ENCODE measurements at places on chromosomes 7 and 10.

- DNase-seq: no peak
These were observed 27.9 kb upstream of the LOXL4 start for GRCh38 chr10:98295907-98296306.

DNA sequence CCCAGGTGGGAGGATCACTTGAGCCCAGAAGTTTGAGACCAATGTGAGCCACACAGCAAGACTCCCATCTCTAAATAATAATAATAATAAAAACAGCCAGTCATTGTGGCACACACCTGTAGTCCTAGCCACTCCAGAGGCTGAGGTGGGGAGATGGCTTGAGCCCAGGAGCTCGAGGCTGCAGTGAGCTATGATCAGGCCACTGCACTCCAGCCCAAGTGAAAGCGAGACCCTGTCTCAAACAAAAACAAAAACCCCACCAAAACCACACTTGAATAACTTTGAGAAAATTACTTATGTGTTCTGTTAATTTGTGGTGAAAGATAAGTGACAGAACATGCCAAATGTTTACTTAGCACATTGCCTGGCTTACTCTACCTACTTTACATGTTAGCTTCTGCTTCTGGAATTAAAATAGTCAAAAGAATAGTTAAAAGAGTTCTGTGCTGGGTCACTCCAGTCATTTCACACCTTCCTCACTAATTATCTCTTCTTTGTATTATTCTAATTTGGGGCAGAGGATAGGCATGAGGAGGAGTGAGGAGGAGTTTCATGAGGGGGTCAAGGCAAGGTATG lies 9.8 kb downstream of the TMEM60 start:
- no peak for DNase-seq

DNA sequence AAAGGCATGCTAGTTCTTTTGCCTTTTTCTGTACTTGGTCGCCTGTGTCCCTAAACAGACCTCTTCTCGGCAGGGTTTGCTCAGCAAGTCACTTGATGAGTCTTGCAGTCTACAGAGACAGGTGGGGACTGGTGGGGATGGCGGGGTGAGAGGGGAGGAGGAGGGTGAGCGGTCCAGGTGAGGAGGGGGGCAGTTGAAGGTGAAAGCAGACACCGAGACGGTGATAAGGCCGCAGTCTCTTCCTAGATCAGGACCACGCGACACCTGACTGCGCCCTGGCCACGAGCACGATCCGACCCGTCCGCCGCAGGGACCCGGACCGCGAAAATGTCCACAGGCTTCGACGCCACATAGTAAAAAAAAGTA lies 566 bp downstream of the ASNS start:
- peak; percentile 28 for DNase-seq

DNA sequence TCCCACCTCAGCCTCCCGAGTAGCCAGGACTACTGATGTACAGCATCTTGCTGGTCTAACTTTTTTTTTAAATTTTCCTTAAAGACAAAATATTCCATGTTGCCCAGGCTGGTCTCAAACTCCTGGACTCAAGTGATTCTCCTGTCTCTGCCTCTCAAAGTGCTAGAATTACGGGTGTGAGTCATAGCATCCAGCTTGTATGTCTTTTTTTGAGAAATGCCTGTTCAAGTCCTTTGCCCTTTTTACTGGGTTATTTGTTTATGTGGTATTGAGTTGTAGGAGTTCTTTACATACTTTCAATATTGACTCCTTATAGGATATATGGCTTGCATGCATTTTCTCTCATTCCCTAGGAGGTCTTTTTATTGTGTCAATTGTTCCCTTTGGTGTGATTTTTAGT lies 486.4 kb downstream of the MAGI2 start:
- DNase-seq: no peak

GRCh38 chr7:26237035-26237807 lies 35.7 kb downstream of the CBX3 start:
- no peak for DNase-seq

DNA sequence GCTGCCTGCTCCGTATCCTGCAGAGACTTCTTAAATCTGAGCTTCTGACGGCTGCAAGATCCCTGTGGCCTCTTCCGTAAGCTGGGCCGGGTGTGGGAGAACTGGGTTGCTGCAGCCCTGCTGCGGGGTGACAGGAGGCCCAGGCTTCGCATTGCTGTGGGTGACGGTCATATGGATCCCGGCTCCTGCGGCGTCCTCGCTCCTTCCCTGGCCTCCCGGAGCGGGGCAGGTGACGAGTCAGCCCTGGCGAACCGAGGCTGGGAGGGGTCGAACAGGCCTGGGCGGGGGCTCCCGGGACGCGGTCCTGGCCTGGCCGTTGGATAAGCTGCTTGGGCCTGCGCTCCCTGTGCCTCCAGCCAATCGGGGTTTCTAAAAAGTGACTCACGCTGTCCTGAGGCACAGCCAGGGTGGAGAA lies 7.8 kb upstream of the UBE2D1 start:
- DNase-seq: peak; percentile 15

DNA sequence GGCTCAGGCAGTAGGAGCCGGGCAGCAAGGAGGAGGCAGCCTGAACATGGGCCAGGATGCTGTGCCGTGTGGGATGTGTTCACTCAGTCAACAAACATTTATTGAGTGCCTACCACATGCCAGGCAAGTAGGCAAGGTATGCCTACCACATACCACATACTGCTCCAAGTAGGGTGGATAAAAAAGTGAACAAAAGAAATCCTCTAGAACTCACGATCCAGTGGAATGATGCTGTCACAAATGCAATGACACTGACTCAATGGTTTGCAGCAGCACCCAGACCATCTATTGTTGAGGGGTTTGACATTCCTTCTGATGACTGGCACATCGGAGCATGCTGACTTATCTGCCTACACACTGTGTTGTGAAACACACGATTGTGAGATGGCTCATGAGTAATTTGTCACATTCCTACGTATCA lies 413.5 kb downstream of the NRG3 start:
- DNase-seq: no peak

GRCh38 chr10:86344714-86345161 lies 21.9 kb downstream of the GRID1 start:
- DNase-seq: peak; percentile 30
